ENCODE measurements at places on chromosomes 2 and 18.
A peak's percentile ranks its signal among the peaks of the same experiment; 100 is the strongest.

DNA sequence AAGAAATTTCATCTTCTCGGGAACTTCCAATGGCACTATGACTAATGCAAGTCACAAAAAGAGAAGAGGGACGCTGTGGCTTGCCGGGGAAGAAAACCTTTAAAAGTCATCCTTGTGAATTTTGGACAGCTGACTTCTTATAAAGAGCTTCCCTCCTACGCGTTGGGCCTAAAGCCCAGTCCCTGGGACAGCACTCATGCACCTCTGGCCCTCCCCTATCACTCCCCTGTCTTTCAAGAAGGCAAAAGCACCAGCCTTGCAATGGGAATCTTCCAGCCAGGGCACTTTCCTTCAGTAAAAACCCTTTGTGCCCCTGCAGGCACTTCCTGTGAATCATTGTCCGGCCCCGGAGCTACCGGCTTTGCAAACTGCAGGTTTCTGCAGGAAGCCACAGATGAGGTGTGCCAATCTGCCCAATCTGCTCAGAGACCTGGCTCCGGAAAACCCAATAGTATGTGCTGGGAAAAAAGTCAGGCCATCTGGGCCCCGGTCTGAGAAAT is 7.1 kb downstream of the MREG start:
- no peak for DNase-seq

DNA sequence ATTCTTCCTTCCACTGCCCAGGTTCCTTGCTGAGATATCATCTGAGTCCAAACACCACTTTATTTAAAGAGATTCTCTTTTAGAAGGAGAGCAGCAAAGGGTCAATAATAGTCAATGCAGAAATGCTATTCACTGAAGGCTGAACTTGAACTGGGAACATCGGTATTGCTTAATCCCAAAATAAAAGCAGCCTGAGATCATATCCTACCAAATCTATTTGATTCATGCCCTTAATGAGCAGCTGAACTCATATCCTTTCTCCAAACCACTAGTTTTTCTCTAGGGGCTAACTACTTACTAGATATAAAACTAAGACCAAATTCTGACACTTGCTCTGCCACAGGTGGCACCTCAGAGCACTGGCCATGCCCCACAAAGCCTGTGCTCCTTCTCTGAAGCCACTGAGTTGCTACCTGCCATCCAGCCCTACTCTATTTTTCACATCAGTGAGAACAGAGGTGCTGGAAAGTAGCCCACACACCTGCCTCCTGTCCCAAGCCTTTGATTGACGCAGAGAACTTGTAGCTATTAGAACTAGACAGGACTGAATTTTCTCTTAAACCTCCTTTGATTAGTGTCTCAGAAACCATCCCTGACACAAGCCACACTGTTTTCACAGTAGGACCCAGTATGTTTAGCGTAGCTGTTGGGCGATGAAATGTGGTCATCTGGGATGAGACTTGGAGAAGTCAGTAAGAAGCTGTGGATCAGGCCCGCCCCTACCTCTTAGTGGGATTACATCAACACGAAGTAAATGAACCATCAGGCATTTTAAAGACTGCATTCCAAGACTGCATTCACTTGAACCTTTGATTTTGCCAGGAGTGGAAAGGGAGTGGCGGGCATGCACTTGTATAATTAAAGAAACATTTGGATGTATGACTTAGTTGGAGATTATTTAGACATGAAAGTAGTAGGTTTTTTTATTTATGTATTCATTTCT is 124.3 kb downstream of the RBMS1 start:
- no peak for DNase-seq

- DNase-seq: no peak
Measured at GRCh38 chr2:75180476-75180875, 18.8 kb downstream of the TACR1 start.

DNA sequence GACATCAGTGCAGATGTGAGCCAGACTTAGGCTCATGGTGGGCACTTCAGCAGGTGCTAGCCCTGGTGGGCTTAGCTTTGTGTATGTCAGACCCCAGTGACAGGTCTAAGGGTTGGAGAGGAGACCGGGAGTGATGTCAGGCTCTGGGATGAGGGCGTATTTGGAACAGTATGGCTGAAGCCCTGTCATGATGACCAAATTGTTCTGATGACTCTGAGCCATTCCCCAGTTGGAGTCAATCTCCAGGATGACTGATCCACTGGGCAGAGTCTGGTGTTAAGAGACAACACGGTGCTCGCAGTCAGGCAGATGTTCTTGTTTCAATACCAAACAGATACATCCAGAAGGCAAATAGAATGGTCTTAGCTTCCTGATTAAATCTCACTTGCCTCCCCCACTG is 241.5 kb downstream of the SOX11 start:
- DNase-seq: no peak

DNA sequence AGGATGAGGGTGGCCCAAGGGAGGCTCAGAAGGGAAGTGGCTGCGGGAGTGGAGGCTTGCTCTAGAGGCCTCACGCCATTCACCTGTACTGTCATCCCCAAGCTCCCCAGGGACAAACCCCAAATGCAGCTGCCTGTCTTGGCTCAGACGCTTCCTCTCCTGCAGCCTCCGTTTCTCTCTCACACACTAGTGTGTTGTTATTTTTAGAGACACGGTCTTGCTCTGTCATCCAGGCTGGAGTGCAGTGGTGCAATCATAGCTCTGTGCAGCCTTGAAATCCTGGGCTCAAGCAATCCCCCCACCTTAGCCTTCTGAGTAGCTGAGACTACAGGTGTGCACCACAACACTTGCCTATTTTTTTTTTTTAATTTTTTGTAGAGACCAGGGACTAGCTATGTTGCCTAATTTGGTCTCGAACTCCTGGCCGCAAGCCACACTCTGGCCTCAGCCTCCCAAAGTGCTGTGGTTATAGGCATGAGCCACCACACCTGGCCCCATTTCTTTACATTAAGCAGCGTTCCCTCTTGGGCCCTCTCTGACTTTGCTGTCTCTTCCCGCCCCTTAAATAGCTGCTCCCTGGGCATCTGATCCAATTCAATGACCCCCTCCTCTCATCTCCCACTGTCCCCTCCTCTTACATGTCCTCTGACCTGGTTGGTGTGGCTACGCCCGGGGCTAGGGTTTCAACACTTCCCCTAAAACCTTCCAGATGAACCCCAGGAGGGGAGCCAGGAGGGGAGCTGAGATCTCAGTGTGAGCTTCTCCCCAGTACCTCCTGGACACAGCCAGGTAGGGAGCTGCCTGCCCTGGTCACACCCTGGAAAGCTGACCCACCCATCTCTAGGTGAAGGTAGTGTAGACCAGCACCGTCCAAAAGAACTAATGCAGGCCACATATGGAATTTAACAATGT is 24.0 kb upstream of the LOXHD1 start:
- no peak for DNase-seq

DNA sequence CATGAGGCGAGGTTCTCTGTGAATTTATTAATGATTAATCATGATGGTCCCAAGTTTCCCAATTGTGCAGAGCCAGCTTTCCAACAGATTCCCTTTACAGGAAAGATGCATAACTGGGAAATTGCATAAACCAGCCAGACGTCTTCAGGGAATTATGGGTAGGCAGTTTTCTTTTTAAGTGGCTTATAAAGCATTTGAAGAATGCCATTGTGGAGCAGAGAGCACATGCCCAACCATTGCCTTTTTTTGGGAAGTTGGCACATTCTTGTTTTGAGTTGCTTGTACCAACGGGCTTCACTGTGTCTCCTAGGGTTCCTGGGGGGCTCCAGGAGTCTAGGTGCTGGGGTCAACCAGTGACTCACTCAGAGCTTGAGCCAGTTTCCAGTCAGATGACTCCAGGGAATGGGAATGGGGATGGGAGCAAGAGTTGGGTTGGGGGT is 231.7 kb upstream of the FOSL2 start:
- DNase-seq: no peak

DNA sequence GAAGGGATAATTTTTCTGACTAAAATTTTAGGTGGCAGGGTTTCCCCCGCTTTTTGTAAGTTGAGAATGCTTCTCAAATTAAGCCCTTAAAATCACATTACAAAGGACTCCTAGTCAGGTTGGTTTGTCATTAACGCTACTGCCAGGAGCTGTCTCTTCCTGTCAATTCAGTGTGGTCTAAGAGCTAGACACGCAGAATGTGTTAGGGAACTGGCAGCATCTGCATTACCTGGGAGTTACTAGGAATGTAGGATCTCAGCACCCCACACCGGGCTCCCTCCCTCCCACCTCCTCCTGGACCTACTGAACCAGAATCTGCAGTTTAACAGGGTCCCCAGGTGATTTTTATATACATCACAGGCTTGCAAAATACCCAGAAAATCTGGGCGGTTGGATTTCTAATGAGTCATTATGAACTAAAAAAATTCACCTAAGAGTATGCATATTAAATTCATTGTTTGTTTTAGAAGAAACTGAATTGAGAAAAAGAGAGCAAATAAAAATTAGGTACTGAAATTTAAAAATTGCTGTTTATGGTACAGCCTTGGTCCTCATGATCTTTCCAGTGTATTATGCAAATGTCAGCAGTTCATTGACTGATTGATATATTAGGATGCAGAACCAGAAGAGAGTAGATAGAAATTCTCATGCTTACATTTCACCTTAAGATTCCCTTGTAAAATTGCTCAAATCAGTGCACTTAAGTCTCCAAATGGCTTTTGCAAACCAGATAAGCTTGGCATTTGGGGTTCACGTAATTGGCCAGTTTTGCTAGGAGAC is 130.9 kb upstream of the ITGA6 start:
- no peak for DNase-seq

DNA sequence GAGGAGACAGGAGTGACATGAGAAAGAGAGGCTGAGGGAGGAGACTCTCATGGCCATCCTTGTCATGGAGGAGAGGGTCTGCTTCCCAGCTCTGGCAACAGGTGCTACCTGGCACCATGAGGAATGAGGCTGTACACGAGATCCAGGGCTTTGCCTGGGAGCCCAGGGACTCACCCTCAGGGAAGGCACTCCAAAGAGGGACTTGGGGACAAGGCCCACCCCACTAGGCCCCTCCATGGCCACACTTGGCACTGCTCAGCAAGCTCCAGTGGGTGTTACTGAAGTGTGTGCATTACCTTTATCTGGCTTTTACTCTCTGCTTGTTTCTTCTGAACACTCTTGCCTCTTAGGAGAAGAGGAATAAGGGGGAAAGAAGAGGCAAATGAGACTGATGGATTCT is 2.7 kb downstream of the CFAP65 start:
- DNase-seq: no peak

GRCh38 chr18:44597797-44598196 is 82.9 kb upstream of the SETBP1 start:
- DNase-seq: no peak

GRCh38 chr2:241282555-241282954 is 32.9 kb downstream of the HDLBP start:
- DNase-seq: no peak

DNA sequence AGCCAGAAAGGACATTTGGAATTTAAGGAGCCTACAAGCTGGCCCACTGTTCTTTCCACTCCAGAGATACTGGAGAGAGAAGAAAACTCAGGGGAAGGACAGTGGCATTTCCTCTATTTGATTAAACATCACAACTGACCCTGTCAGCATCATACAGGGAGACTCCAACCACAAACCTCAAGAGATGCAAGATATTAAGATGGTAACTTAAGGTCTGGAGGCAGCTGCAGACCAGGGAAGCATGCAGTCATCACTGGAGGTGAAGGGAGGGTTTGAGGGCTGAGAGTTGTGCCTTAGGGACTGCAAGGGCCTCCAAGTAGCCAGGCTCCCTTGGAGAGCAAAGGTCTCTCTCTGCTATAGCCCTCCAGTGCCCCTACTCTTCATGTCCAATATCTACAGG is 67.4 kb downstream of the RNF152 start:
- no peak for DNase-seq

- no peak for DNase-seq
Measured at GRCh38 chr2:113211226-113212105, 37.7 kb downstream of the PSD4 start.

DNA sequence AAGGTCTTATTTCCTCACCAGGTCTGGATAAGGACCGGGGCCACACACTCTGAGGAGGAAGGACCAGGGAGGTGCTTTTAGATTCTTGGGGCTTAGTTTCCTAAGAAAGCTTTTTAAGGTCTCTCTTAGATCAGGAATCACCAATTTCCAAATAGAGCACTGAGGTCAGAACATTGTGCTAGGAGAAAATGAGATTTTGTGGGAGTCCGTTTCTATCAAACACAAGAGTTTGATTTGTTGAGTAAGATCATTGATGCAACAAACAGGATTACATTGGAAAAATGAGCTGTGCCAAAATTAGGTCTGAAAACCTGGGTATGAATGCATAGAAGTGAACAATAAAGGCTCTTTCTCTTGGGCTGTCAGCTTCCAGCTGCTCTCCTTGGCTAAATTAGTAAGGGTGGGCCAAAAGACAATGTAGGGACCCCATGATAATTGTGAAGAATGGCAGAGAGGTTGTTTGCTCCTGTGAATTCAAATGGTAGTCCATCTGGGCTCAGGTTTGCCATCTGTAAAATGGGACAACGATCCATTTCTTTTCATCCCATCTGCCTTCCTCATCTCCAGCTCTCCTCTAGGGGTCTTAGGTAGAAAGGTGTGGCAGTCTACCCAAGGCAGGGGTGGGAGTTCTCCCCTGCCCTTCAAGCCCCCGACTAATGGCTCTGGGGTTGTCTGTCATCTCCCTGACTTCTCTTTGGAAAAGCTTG is 20.0 kb downstream of the IGFBP2 start:
- DNase-seq: no peak

GRCh38 chr2:226139759-226140158 is 659.9 kb downstream of the IRS1 start:
- DNase-seq: no peak

DNA sequence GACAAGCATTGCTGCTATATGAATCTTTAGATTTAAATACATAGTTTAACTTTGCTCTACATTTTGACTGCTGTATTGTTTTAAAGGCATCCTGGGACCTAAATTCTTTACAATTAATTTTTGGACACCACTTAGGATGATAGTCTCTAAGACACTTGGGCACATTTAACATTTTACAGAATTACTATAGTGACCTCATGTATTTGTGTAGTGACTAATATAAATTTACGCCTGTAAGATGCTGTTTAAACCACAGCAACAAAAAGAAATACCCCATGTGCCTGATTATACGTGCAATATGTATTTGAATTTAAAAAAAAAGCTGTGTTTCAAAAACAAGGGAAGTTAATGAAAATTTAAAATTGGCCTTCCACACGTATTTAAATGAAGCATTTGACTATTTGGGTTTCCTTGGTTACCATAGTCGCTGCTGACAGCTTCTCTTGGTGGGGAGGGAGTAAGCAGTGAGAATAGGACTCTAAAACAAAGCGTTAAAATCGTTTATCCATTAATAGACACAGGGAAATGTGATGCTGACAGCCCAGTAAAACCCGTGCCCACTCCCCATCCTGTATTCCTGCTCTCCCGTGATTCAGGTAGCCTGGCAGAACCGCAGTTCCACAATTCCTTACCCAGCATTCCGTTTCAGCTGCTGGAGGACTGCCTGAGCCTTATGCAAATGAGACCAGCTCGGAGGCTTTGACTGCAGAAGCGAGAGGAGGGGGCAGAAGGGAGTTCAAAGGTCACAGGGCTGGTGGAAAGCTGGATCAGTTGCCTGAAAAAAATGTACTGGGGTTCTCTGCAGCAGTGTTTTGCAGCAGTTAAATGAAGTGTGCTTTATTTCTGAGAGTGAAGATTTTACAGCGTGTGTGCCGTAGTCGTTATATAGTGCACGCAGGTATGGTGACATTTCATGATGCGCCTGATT is 104.3 kb downstream of the CSRNP3 start:
- DNase-seq: peak; percentile 34
